Stimulated activated CD4-positive, alpha-beta T cell treated with anti-CD3 and anti-CD28 coated beads, TNF-alpha, amount 100 ng/mL, for 4 hours (primary cell): ENCODE measurements at places on chromosomes 2 and 18.

- no peak for DNase-seq
These were observed 60.5 kb upstream of the ST3GAL5 start for GRCh38 chr2:85949280-85949679.

- DNase-seq = no peak
These were observed 6.7 kb downstream of the IL1R1 start for GRCh38 chr2:102149243-102149642.

GRCh38 chr2:109446278-109447131, 167.3 kb downstream of the SEPTIN10 start:
- DNase-seq = no peak

DNA sequence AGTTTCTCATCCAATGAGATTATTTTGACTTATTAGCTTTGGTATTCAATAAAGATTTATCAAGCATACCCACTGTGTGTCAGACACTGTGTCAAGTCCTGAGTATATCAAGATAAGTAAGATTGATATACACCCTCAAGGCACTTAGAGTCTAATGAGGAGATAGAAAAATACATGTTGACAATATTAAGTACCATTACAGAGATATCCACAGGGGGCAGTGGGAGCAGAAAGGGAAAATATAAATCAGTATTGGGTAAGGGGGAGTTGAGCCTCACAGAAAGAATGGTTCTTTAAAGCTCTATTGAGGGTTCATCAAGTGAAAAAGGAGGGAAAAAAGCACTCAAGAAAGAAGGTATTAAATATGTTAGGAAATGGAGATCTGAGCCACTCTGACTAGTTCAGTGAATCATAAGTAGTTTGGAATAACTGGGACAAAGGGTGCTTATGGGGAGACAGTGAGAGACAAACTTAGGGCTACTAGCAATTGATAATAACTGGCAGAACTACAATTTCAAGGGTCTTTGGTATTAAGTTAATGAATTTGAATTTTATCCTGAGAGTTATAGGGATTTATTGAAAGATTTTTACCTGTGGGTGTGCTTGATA, 45.5 kb upstream of the SLC8A1 start:
- DNase-seq = no peak

GRCh38 chr2:207935121-207935990, 90.0 kb downstream of the PLEKHM3 start:
- no peak for DNase-seq
